Neural crest cell (in vitro differentiated cells): ENCODE measurements at places on chromosomes 11 and 22.

DNA sequence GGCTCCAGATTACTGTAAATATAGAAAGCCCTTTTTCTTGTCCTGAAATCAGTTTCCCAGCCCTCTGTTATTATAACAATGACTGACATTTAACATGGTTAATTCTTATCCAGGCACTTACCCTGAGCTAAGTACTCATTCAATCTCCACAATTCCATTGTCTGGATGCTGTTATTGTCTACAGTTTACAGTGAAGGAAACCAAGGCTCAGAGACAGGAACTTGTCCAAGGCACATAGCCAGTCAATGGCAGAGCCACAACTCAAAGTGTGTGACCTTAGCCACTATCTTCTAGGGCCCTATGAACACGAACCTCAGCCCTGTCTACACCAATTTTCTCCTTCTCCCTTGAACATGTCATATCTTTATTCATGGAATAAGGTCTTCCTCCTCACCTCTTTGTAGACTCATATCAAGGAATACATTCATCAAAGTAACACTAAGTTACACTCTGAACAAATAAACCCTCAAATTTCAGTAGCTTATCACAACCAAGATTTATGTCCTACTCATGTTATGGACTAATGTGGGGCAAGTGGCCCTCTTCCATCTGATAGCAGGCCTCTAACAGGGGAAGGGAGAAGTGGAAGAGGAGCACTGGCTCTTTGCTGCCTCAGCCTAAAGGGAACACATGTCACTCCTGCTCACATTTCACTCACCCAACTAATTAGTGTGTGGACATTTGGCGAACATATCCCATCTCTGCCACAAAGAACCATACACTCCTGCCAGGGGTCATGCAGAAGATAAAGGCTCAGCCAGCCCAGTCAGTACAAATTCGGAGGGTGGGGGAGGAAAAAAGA lies 39.3 kb upstream of the APLNR start:
- H3K27ac ChIP-seq = no peak overlapping the region
- no peak overlapping the region for H3K4me3 ChIP-seq
- H3K4me1 ChIP-seq = peaks cover 8% of the 10 kb centered on the region
- DNase-seq = no peak
- no peaks in the 10 kb centered on the region for H3K27me3 ChIP-seq
- no peaks in the 10 kb centered on the region for H3K36me3 ChIP-seq

GRCh38 chr11:61526956-61527731 lies 18.6 kb downstream of the LRRC10B start:
- H3K4me3 ChIP-seq = no peak overlapping the region
- H3K27me3 ChIP-seq = no peaks in the 10 kb centered on the region
- no peak overlapping the region for H3K27ac ChIP-seq
- H3K36me3 ChIP-seq = no peaks in the 10 kb centered on the region
- peaks cover 16% of the 10 kb centered on the region for H3K4me1 ChIP-seq
- no peak for DNase-seq

DNA sequence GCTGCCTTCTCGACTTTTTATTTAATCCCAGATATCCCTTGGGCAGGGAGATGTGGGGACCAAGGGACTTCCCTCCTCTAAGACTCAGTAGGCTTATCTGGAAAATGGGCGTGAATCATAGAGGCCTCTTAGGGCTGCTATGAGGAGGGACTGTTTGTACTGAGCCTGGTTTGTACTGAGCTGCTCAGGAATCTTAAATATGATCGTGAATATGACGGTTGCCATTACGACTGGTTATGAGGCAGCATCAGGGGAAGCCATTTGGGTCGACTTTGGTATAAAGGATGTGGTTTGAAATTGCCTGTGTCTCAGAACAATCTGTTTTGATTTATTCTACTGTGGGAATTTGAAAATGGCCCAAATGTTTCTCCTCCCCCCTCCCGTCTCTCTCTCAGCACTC lies 20.6 kb downstream of the TSPAN18 start:
- no peaks in the 10 kb centered on the region for H3K27me3 ChIP-seq
- no peak for DNase-seq
- no peak overlapping the region for H3K4me3 ChIP-seq
- H3K27ac ChIP-seq = peak overlapping the region; percentile 44
- peaks cover 5% of the 10 kb centered on the region for H3K36me3 ChIP-seq
- peaks cover 53% of the 10 kb centered on the region for H3K4me1 ChIP-seq

GRCh38 chr11:94961255-94961654 lies 12.1 kb downstream of the CWC15 start:
- no peak for DNase-seq
- peaks cover 6% of the 10 kb centered on the region for H3K36me3 ChIP-seq
- H3K4me1 ChIP-seq = no peaks in the 10 kb centered on the region

- no peaks in the 10 kb centered on the region for H3K27me3 ChIP-seq
- H3K27ac ChIP-seq = no peak overlapping the region
- no peak for DNase-seq
- peaks cover 7% of the 10 kb centered on the region for H3K4me1 ChIP-seq
- no peaks in the 10 kb centered on the region for H3K36me3 ChIP-seq
Observed at GRCh38 chr11:31652528-31652927, 143.0 kb downstream of the ELP4 start.

DNA sequence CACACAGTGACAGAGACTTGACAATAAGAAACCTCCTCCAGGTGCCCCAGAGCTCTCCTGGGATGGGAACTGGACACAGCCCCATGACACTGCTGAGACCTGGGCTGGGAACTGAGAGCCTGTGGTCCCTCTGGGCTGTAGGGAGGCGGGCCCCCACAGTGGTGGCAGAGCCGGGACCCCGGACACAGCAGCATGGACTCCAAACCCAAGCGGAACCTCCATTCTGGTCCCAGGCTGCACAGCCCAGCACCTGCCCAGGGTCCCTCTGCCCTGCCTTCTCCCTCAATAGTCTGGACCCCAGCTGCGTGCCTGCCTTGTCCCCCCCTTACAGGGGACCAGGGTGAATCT lies 8.4 kb upstream of the APOBEC3H start:
- no peak overlapping the region for H3K27ac ChIP-seq
- H3K36me3 ChIP-seq = no peaks in the 10 kb centered on the region
- H3K4me3 ChIP-seq = no peak overlapping the region
- no peaks in the 10 kb centered on the region for H3K27me3 ChIP-seq
